ENCODE measurements at places on chromosomes 3 and 15.

DNA sequence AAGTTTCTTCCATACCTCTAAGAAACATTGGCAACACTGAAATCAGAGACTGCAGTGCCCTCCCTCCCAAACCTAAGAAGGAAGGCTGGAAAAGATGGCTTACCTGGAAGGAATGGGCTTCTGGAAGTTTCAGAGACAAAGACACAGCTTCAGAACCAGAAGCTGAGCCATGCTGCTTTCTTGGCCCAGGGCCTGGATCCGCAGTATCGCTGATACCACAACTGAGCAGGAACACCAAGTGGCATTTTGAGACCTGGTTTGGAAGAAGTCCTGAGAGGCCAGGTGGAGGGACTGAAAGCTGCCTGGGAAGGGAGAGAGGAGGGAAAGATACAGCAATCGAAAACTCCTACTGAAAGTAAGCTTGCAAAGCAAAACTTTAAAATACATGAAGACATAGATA is 19.8 kb downstream of the GPR160 start:
- no peak for DNase-seq

GRCh38 chr15:39124155-39124552 is 456.7 kb upstream of the THBS1 start:
- DNase-seq = no peak

DNA sequence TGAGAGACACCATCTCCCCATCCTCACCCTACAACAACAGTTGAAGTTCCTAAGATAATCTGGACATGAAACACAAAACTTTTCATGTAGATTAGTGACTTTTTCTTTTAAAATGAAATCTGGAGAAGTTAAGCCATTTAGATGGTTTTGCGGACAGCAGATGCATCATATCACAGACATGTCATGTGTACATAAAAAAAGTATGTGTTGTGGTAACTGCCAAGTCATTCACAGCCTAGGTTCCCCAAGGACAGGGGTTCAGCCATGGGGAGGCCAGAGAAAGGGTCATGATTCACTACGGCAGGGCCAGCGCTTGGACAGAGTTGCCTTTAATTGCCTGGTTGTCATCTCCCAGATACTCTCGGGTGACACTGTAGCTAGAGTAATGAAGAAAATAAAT is 163.2 kb downstream of the PDZRN3 start:
- no peak for DNase-seq

DNA sequence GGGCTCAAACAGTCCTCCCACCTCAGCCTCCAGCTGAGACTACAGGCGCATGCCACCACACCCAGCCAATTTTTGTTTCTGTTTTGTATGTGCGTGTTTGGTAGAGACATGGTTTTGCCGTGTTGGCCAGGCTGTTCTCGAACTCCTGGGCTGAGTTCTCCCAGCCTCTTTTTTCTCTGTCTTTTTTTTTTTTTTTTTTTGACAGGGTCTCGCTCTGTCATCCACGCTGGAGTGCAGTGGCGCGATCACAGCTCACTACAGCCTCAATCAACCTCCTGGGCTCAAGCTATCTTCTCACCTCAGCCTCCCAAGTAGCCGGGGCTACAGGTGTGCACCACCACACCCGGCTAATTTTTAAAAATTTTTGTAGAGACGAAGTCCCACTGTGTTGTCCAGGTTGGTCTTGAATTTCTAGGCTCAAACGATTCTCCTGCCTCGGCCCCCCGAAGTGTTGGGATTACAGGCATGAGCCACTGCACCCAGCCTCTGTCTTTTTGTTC is 867 bp upstream of the DCAF1 start:
- peak; percentile 26 for DNase-seq

GRCh38 chr15:64247535-64247905 is 84.7 kb upstream of the PPIB start:
- DNase-seq = no peak

GRCh38 chr3:12898290-12898964 is 57.1 kb upstream of the RPL32 start:
- no peak for DNase-seq

- DNase-seq = no peak
Measured at GRCh38 chr15:94231723-94232468, 535 bp downstream of the MCTP2 start.

DNA sequence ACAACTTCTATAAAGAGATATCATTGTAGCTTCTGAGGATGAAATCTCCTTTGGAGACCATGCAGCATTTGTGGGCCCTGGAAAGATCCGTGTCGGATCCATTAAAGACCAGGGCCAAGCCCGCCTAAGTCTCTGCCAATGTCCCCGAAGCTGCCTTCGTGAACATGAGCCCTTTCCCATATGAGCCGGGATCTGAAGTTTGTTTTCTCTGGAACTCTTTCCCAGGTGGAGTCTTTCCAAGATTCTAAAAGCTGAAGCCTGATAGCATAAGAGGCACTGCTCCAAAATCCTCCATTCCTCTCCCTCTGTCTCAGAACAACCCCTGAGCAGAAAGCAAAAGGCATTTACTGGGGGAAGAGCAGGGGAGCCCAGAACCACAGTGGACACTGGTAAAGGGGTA is 274.6 kb downstream of the NTRK3 start:
- DNase-seq = no peak

GRCh38 chr15:83653639-83654378 is at the start of gene ADAMTSL3:
Gene ADAMTSL3 (plus strand): TSS chr15:83654123. CDS start chr15:83655762, 1,639 bp downstream.
- no peak for DNase-seq

DNA sequence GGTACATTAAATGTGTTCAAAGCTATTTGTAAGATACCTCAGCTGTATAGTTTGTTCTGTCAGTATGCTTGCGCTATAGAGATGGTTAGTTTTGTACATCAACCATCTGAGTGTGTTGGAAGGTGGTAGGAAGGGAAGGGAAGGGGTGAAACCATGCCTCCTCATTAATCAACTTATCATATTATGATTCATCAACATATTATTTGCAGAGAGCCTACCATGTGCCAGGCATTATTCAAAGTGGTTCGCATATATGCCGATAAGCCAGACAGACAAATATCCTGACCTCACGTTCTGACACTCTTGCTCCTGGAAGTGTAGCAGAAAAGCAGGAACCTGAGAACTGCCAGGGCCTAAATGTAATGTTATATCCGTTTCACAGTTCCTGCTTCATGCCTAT is 248.1 kb upstream of the NR2E3 start:
- DNase-seq = no peak

DNA sequence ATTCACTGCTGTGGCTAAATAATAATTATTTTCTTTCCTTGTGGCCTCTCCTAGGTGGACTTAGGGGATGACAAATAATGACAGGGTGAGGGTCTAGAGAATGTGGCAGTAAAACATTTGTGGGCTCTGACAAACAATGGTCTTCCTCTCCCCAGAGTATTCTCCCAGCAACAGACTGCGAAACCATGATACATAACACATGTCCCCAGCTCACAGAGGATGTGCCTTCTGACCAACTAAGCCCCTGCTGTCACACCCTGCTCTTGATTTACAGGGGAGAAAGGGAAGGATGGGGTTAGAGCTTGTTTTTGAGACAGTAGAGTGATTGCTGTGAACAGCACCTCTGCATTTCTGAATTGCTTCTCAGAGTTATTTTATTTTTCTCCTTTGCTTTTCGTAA is 116.6 kb upstream of the CTDSPL start:
- DNase-seq = no peak

- no peak for DNase-seq
Measured at GRCh38 chr3:70309591-70309990, 2.8 kb downstream of the MDFIC2 start.

DNA sequence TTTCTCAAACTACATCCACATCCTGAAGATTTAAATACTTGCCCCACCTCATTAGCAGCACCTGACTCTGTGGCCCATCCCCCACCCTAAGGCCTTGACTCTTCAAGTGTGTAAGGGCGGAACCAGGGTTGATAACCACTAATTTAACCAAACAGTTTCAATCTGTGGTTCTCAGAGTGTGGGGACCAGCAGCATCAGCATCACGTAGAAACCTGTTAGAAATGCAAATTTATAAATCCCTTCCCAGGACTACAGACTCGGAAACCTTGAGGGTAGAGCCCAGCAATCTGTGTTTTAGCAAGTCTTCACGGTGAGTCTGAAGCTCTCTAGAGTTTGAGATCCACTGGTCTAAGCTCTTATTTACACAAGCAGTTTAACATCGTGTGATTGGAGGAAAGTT is 12.4 kb downstream of the GNB4 start:
- no peak for DNase-seq

GRCh38 chr3:58299839-58300516 is 6.1 kb upstream of the RPP14 start:
- no peak for DNase-seq

GRCh38 chr15:90665288-90666134 is 51.6 kb upstream of the BLM start:
- DNase-seq = peak; percentile 55

DNA sequence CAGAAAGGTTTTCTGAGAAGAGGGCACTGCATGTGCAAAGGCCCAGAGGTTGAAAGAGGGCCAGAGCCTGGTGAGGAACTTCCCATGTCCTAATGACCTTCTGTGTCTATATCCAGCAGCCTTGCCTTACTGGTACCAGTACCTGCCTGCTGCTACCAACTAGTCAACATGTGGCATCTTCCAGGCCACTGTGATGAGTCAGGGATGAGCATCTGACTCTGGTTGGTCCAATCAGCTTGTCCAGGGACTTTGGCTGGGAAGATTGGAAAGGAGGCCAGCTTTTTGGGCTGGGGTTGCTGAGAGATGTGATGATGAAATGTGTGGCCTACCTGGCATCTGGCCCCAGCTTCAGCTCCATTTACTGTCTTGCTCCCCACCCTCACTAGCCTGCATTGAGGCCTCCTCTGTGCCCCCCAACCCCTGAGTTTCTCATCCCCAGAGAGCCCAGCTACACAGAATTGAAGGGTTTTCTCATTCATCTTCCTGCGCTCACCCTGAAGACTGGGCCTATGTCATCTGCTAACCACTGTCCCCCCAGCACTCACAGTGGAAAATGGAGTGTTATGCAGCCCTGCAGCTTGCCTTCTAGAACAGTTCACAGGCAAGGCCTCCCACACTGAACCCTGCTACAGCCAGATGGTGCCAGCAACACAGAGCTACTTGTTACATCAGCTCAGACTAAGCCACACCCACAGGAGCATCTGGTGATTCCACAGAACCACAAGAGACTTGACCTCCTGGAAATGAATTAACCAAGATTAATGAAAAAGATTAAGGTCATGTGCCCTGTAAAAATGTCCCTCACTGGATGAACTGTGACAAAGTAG is 1.3 kb upstream of the TWF2 start:
- peak; percentile 94 for DNase-seq

DNA sequence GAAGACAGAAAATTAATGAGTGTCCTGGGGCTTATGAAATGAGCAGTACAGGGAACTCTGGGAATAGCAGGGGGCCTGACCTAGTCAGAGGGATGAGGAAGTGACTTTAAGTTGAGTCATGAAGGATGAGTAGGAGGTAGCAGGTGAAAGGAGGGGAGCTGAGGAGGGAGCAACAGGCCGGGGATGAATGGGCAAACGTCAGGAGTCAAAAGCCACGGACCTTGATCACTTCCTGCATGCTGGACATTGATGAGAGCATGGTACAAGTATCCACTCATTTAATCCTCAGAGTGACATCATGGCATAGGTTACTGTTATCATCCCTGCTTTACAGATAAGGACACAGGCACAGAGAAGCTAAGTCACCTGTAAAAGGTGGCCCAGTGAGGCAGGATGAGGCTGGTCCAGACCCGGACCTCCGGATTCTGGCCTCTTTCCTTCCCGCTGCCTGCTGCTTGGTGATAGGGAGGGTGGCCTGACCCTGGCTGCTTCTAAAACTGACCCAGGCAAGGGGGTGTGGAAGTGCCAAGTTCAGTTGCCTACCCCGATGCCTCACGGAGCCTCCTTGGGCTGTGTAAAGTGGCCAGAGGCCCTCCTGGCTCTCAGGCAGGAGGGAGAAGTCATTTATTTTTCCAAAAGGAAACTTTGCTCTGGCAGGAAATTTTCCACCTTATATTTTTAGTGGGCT is 7.6 kb downstream of the CORO2B start:
- no peak for DNase-seq

- DNase-seq = no peak
Measured at GRCh38 chr3:109071350-109072142, 46.4 kb downstream of the MORC1 start.

- peak; percentile 59 for DNase-seq
Measured at GRCh38 chr3:133872161-133872560, 23.5 kb downstream of the RAB6B start.

DNA sequence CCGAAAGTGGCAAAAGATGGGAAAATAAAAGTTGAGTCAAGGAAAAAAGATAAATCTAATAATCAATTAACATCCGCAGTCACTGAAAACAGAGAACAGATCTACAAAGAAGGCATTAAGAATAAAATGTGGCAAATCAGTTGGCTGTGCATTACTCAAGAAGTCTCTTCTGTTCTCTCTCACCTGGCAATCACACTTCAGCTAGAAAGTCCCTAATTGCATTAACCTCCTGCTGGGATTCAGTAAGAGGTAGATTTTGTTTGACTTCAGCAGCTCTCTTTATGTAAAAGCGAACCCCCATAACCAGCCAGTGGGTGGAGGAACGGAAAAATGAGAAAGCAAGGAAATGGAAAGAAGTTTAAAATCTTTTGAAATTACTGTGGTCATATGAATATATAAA is 94.7 kb upstream of the PLXND1 start:
- no peak for DNase-seq

GRCh38 chr3:99568663-99569335 is 69.6 kb upstream of the COL8A1 start:
- no peak for DNase-seq

DNA sequence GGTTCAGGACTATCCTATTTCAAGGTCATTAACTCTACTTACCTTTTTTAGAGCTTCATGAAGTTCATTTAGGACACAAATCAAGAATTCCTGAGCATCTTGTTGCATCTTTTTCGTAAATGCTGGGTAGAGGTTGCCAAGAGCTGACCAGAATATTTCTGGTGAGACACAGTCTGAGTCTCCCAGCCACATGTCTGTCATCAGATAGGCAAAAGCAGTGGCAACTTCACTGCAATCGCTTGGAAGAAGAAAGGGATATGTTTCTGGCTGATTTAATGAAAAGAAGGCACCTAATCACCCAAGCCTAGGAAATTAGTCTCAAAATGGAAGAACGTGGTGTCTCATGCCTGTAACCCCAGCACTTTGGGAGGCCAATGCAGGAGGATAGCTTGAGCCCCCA is 2.9 kb downstream of the USP50 start:
- DNase-seq = no peak

GRCh38 chr3:9301091-9301490 is 51.6 kb upstream of the SRGAP3 start:
- no peak for DNase-seq

- DNase-seq = no peak
Measured at GRCh38 chr15:73142802-73143762, 90.8 kb downstream of the NEO1 start.

- DNase-seq = no peak
Measured at GRCh38 chr3:46946416-46946815, 30.1 kb downstream of the CCDC12 start.

GRCh38 chr3:122577409-122578031 is at the start of gene PARP15:
Gene PARP15 (plus strand): TSS chr3:122577650. CDS start chr3:122577668, 18 bp downstream.
- DNase-seq = no peak

DNA sequence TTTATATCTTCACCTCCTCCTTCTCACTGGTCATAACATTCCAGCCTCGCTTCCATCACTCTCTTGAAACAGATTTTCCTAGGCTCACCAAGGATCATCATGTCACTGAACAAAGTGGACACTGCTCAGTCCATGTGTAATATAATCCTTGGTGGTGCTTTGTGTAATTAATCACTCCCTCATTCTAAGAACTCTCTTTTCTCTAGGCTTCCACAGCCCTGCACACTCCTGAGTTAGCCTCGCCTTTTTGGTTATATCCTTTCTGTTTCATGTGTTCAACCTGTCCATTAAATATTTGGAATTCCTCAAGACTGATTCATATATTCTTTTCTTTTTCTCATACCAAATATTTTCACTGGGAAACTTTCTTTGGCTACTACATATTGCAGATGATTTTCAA is 440.8 kb downstream of the PYDC2 start:
- no peak for DNase-seq

GRCh38 chr3:71050166-71050537 is 533.4 kb downstream of the FOXP1 start:
- no peak for DNase-seq
